ENCODE measurements at places on chromosomes 3 and 15.

- H3K4me1 ChIP-seq, result no peaks in the 10 kb centered on the region
- no peaks in the 10 kb centered on the region for H3K27me3 ChIP-seq
- no peaks in the 10 kb centered on the region for H3K36me3 ChIP-seq
- no peak overlapping the region for H3K27ac ChIP-seq
Observed at GRCh38 chr15:83747050-83747717, 93.3 kb downstream of the ADAMTSL3 start.

DNA sequence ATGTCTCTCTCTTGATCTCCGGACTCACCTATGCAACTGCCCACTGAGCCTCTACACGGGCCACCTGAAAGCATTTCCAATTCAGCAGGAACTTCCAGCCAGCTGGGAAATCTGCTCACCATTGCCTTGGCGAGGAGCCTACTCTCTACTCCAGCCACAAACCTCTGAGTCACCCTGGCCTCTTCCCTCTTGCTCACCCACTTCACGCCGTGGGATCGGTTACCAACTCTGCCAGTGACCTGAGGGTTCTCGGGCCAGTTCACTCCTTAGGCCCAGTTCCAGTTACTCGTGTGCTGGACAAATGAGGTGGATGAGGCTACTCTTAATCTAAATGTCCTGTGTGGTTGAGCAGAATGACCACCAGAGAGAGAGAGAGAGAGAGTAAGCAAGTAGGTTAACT lies 70.1 kb downstream of the CEMIP start:
- H3K36me3 ChIP-seq, result no peaks in the 10 kb centered on the region
- no peaks in the 10 kb centered on the region for H3K4me1 ChIP-seq
- DNase-seq, result no peak
- no peak overlapping the region for H3K4me3 ChIP-seq
- H3K27me3 ChIP-seq, result no peaks in the 10 kb centered on the region

GRCh38 chr15:41499109-41499851 lies 5.6 kb downstream of the ITPKA start:
- no peak for DNase-seq
- peaks cover 9% of the 10 kb centered on the region for H3K4me1 ChIP-seq

DNA sequence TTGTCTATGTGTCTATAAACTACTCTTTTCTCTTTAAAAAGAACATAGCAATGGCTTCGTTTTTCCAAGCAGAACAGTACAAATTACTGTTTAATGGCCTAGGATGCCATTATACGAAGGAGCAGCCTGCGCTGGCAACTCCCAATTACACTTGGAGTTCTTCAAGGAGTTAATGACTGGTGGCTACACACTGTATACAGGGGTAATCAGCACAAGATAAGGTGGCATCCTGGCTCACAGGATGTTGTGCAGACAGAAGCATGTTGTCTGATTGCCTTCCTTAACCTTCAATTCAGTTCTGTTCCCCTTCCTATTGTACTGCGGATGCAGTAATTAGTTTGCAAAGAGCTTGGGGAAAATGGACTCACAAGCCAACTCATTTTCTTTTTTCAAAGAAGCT lies 250.7 kb upstream of the ROBO2 start:
- H3K4me3 ChIP-seq, result no peak overlapping the region
- no peaks in the 10 kb centered on the region for H3K27me3 ChIP-seq
- H3K4me1 ChIP-seq, result no peaks in the 10 kb centered on the region
- no peaks in the 10 kb centered on the region for H3K36me3 ChIP-seq
- DNase-seq, result no peak

- no peak overlapping the region for H3K4me3 ChIP-seq
- DNase-seq, result no peak
- no peaks in the 10 kb centered on the region for H3K4me1 ChIP-seq
- H3K27me3 ChIP-seq, result no peaks in the 10 kb centered on the region
Observed at GRCh38 chr3:177633671-177634207, 436.5 kb upstream of the TBL1XR1 start.

DNA sequence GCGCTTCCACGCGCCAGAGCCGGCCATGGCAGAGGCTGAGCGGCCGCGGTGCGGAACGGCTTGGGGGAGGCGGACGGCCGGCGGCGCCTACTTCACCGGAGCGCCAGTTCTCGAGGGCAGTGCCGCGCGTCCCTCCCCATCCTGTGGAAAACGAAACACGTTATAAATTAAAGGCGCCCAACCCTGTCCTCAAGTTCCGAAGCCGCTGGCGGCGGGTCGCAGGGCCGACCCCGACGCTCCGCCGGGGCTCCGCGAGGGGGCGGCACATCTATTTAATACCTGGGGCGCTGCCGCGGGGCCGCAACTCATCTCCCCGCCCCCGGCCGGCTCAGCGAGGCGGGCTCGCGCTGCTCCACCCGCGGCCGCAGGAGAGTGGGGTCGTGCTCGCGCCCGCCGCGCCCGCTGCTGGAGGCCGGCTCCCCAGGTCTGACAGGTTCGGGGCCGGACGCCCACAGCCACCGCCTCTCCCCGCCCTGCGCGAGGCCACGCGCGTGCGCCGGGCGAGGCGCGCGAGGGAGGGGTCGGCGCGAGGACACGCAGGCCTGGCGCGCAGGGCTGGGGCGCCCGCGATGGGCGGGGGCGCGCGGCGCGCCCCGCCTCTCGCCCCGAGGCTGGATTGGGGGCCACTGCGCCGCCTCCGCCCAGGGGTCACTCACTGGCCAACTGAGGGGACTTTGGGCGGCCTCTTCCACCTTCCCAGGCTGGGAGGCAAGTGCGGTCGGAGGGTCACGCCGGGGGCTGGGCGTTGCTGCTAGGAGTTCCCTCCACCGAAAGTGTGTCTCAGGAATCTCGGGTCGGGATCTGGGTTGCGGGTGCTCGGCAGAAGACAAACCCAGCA lies at the start of gene SLC30A4:
Gene SLC30A4 (minus strand): TSS at position 428 of the 838 bp plus-strand sequence. CDS start 401 bp downstream, at position 27.
- DNase-seq, result peak; percentile 64
- no peak within 1 kb of the TSS for H3K27ac ChIP-seq
- no peaks in the 10 kb centered on the region for H3K27me3 ChIP-seq
- peak within 1 kb of the TSS; percentile 71 for H3K4me3 ChIP-seq
- H3K4me1 ChIP-seq, result peaks cover 6% of the 10 kb centered on the region

DNA sequence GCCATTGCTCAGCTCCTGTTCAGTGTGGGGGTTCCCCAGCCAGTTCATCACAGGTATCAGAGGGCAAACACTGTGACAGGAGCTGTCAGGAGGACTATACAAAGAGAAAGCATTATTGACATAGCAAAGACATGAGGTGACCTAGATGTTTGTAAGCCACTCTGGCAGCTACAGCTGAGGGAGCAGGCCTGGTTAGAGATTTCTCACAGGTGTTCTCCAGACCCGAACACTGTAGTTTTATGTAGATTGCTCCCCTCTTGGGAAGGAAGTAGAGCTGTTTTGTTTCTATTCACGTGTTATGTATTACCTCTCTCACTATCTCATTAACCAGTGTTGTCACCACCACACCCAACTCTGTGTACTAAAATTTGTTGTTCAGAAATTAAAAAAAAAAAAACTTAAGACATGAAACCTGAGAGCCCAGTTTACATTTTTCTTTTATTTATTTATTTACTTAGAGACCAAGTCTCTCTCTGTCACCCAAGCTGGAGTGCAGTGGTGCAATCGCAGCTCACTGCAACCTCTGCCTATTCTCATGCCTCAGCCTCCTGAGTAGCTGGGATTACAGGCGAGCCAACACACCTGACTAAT lies 123.7 kb downstream of the RBPMS2 start:
- H3K27ac ChIP-seq, result no peak overlapping the region
- H3K4me3 ChIP-seq, result no peak overlapping the region
- no peaks in the 10 kb centered on the region for H3K36me3 ChIP-seq
- peaks cover 17% of the 10 kb centered on the region for H3K4me1 ChIP-seq
- DNase-seq, result peak; percentile 68

DNA sequence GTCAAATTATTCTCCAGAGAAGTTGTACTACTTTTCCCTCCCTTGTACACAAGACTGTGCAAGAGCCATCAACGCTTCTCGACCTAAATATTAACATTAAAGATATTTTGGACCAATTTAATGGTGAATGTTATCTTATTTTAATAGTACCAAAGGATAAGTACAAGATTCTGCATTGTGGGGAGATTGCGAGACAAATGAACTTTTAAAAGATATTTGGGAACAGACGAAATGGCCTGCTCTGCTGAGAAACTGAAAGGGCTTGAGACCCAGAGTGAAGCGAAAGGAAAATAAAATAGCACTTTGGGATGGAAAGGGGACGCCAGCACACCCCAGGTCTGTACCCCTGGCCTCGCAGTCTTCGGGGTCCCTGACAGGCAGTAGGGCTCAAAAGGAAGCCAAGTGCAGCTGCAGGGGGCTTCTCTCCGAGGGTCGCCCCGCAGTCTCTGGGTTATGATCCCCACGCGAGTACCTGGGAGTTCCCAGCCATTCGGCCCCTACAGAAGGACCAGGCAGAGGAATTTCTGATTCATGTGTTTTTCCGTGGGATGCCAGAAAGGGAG lies 97.6 kb upstream of the VGLL3 start:
- no peak overlapping the region for H3K27ac ChIP-seq
- no peaks in the 10 kb centered on the region for H3K27me3 ChIP-seq
- no peaks in the 10 kb centered on the region for H3K36me3 ChIP-seq
- DNase-seq, result no peak

DNA sequence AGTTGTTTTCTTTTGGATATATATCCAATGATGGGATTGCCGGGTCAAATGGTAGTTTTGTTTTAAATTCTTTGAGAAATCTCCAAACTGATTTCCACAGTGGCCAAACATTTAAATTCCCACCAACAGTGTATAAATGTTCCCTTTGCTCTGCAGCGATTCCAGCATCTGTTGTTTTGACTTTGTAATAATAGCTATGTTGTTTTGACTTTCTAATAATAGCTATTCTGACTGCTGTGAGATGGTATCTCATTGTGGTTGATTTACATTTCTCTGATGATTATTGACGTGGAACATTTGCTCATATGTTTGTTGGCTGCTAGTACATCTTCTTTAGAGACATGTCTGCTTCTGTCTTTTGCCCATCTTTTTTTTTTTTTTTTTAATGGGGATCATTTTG lies 332.2 kb upstream of the GBE1 start:
- H3K4me3 ChIP-seq, result no peak overlapping the region
- no peak for DNase-seq

GRCh38 chr15:66830358-66830757 lies 128.3 kb downstream of the SMAD6 start:
- no peaks in the 10 kb centered on the region for H3K27me3 ChIP-seq
- peaks cover 12% of the 10 kb centered on the region for H3K4me1 ChIP-seq
- no peak for DNase-seq
- H3K36me3 ChIP-seq, result no peaks in the 10 kb centered on the region

GRCh38 chr3:126607214-126607908 lies 47.6 kb downstream of the TXNRD3 start:
- H3K27ac ChIP-seq, result no peak overlapping the region
- no peak for DNase-seq
- no peak overlapping the region for H3K4me3 ChIP-seq
- H3K27me3 ChIP-seq, result no peaks in the 10 kb centered on the region

- DNase-seq, result no peak
- no peaks in the 10 kb centered on the region for H3K4me1 ChIP-seq
- no peaks in the 10 kb centered on the region for H3K36me3 ChIP-seq
- no peaks in the 10 kb centered on the region for H3K27me3 ChIP-seq
- H3K4me3 ChIP-seq, result no peak overlapping the region
Observed at GRCh38 chr3:187540847-187541246, 129.3 kb downstream of the SST start.

GRCh38 chr3:43810797-43811196 lies 120.1 kb downstream of the ABHD5 start:
- H3K27ac ChIP-seq, result no peak overlapping the region
- H3K36me3 ChIP-seq, result no peaks in the 10 kb centered on the region
- H3K27me3 ChIP-seq, result no peaks in the 10 kb centered on the region
- H3K4me3 ChIP-seq, result no peak overlapping the region

DNA sequence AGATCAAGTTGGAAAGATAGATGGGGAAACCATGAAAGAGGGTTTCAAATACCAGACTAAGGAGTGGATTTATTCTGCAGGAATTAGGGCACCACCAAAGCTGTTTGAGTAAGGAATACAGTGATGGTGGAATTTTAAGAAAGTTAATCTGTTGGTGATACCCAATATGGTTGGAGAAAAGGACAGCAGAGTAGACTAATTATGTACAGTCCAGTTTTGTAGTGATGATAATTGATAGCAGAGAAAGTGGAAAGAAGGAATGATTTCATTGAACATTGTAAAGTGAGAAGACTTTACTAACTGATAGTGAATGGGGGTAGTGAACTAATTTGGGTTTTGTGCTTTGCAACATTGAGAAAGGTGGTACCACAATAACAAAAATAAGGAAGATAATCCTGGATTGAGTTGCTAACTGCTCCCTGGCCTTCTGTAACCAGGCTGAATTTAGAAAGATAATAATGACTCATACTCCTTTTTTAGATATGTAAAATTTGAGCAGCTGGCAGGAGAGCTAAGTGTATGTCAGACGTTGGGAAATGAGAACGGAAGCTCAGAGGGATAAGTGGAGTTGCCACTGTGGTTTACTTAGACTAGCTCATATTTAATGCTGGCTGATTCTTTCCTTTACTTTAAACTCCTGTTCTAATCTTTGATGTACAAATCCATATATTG lies 16.9 kb downstream of the TCAIM start:
- no peaks in the 10 kb centered on the region for H3K36me3 ChIP-seq
- no peak overlapping the region for H3K4me3 ChIP-seq
- H3K27ac ChIP-seq, result no peak overlapping the region
- no peaks in the 10 kb centered on the region for H3K27me3 ChIP-seq
- no peak for DNase-seq
- H3K4me1 ChIP-seq, result peaks cover 25% of the 10 kb centered on the region

DNA sequence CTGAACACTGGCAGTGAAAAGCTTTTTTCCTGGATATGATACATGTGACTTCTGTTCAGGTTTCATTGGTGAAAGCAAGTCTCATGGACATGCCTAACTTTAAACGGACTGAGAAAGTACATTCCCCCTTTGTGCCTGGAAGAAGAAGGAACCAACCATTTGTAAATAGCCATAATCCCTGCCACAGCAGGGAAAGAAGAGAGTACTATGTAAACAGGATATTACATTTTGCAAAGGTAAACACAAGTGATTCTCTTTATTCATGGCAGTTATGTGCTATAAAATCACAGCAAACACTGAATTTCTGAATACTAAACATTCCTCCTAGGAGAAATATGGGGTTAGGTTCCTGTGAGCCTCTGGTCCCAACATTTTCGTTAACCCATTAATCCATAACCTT lies 46.8 kb downstream of the PRICKLE2 start:
- no peak overlapping the region for H3K4me3 ChIP-seq
- H3K36me3 ChIP-seq, result no peaks in the 10 kb centered on the region
- peaks cover 23% of the 10 kb centered on the region for H3K4me1 ChIP-seq
- H3K27me3 ChIP-seq, result no peaks in the 10 kb centered on the region
- no peak overlapping the region for H3K27ac ChIP-seq

GRCh38 chr15:42723068-42723467 lies 13.9 kb downstream of the CDAN1 start:
- H3K4me3 ChIP-seq, result no peak overlapping the region
- H3K27me3 ChIP-seq, result no peaks in the 10 kb centered on the region
- H3K36me3 ChIP-seq, result no peaks in the 10 kb centered on the region
- no peak for DNase-seq
- no peaks in the 10 kb centered on the region for H3K4me1 ChIP-seq
- H3K27ac ChIP-seq, result no peak overlapping the region

- H3K4me1 ChIP-seq, result no peaks in the 10 kb centered on the region
- H3K36me3 ChIP-seq, result no peaks in the 10 kb centered on the region
- DNase-seq, result no peak
Observed at GRCh38 chr3:21954709-21955108, 203.7 kb upstream of the ZNF385D start.
